Ureter (tissue), 1 donor: ENCODE measurements at places on chromosomes 12 and 14. TPM values are rescaled to one million over a fixed set of nuclear protein-coding genes. Genes with fewer than 3 reads are reported as not detected.

- no peak for DNase-seq
These were observed 8.4 kb upstream of the PNMA1 start for GRCh38 chr14:73722581-73722980.

DNA sequence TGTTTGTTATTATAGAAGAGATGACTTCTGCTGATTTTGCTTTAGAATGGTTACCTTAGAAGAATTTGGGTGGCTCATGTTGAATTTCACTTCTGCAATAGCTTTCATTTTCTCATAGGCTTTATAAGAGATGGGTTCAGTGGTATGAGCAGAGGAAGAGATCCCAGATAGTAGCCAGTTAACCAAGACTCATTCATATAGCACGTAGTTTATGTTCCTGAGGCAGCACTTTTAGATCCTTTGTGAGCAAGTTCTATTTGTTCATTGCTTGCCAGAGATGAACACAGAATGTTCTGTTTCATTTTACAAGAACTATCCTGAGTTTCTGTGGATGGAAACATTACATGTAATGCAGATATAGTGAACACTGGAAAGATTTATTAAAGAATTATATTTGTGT is 32.2 kb downstream of the RAB21 start:
- no peak for DNase-seq

Gene FBXO21
- 47.1 TPM for total RNA-seq

Gene NR4A1
- total RNA-seq, result 79.2 TPM

- peak; percentile 82 for DNase-seq
These were observed 1.4 kb downstream of the DAAM1 start for GRCh38 chr14:59189786-59190368.

Gene BBOF1
- 7.5 TPM for total RNA-seq

Gene ATF7
- 58.3 TPM for total RNA-seq

DNA sequence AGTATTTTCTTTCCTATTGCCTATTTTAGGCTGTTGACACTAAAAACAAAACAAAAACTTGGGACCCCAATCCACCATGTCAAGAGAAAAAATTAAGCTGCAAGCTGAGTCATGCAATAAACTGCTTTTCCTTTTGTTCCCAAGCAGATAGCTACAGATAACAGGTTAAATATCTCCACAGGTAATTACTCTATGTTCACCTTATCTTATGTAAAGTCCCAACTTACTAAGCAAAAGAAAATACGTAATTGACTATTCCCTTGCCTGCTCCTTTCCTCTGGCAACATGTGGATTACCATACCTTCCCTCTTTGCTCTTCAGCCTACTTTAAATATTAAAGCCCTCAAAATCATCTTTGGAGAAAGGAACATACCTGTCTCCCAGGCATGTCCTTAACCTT is 19.2 kb upstream of the COX16 start:
- no peak for DNase-seq

DNA sequence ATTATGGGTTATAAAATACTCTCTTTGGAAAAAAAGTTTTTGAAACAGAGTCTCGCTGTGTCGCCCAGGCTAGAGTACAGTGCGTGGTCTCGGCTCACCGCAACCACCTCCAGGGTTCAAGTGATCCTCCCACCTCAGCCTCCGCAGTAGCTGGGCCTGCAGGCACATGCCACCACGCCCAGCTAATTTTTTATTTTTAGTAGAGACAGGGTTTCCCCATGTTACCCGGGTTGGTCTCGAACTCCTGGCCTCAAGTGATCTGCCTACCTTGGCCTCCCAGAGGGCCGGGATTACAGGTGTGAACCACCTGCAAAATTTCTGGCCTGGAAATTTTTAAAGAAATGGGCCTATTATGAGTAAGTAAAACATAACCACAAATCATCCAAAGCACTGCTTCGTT is 3.8 kb downstream of the USP15 start:
- DNase-seq, result no peak

DNA sequence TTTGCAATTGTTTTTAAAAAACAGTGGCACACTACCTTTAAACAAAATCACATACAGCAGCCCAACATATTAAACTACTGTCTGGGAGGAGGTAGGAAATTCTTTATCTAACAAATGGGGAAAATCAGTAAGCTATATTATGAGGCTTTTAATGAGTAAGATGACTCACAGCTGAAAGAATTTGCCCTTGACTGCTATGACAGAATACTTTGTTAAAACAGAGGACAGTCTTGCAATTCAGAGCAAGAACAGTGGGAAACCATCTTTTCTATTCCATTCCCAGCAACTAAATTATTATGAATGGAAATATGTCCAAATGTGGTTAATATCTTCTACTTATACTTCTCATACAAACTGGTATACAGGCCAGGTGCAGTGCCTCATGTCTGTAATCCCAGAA is 49.2 kb upstream of the SGPP1 start:
- DNase-seq, result no peak

GRCh38 chr12:2681450-2682205 is 113.1 kb upstream of the FKBP4 start:
- DNase-seq, result no peak
